BE2C (cell line): ENCODE measurements at places on chromosomes 2 and 18.

DNA sequence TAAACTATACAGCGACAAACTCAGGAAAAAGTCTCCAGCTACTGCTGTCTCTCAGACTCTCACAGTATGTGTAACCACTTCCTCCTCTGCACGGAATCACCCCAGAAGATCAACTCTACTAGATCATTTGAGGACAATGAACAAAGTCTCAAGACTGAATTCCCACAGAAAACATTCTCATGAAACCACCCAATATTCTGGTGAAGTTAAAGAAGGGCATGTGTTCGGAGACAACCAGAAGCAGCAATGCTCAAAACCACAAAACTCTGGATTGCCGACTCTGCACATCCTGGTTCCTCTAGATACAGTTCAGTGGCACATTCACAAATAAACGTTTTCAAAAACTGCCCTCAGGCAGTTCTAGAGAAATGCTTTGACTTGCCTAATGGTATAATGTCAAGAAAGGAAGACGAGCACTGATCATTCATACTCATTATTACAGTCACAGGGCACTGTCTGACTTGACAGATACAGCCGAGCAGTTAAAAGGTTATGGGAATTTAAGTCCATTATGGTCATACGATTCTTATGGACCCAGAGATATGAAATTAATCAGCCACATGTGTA lies 91.9 kb upstream of the STK17B start:
- DNase-seq: peak; percentile 48

DNA sequence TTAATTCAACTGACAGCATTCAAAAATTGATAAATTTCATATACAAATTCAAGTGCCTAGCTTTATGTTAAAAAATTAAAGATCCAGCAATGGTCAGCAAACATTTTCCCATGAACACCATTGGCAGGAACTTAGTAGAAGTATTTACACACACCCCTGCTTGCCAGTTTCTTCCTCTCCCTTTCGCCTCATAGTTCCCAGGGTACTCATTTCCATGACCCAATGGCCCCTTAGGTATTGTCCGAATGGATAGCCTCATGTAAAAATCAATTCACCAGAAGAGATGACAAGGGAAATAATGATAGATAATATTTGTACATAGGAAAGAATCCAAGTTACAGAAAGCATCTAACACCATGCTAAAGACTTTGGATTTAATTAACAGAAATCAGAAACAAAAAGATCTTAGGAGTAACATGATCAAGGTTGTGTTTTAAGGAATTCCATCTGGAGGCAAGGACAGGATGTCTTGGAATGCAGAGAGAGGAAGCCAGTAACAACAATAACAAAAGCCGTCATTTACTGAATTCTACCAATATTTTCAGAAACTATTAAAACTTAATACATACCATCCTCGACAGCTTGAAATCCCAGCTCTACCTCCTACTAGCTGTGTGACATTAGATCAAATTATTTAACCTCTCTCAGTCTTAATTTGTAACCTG lies 423.0 kb downstream of the IRS1 start:
- no peak for DNase-seq

DNA sequence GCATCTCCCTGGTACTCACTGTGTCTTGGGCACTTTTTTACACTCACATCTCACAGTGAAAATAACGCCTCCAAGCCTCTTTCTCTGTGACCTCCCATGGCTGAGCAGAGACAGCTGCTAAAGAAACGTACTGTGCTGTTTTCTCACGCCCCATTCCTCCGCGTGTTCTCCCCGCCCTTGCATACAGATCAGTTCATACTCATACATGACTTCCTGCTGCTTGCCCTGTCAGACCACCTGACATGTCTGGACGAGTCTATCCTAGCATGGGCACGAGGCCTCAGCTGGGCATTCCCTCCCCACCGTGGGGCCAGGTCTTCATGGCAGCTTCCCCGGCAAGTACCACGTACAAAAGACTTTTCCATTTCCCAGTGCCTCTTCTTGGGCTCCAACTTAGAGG lies 21.2 kb upstream of the IL1A start:
- DNase-seq: no peak

GRCh38 chr2:31101701-31102100 lies 36.5 kb downstream of the GALNT14 start:
- DNase-seq: no peak

DNA sequence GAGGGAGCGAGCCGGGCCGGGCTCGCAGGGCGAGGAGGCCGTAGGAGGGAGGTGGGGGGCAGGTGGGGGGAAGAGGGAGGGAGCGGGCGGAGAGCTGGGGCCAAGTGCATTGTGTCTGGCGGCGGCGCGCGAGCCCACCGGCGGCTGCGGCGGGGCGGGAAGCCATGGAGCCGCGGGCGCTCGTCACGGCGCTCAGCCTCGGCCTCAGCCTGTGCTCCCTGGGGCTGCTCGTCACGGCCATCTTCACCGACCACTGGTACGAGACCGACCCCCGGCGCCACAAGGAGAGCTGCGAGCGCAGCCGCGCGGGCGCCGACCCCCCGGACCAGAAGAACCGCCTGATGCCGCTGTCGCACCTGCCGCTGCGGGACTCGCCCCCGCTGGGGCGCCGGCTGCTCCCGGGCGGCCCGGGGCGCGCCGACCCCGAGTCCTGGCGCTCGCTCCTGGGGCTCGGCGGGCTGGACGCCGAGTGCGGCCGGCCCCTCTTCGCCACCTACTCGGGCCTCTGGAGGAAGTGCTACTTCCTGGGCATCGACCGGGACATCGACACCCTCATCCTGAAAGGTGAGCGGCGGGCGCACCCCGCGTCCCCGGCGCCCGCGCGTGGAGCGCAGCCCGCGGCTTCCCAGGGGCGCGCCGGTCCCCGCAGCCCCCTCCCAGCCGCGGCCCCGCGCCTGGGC lies at the start of gene TMEM178A:
TMEM178A (plus strand) TSS at position 107 of the 680 bp plus-strand sequence; CDS start at position 165, 58 bp downstream.
- peak; percentile 30 for DNase-seq

- peak; percentile 64 for DNase-seq
These were observed 146.7 kb downstream of the PARD3B start for GRCh38 chr2:204691911-204692510.

DNA sequence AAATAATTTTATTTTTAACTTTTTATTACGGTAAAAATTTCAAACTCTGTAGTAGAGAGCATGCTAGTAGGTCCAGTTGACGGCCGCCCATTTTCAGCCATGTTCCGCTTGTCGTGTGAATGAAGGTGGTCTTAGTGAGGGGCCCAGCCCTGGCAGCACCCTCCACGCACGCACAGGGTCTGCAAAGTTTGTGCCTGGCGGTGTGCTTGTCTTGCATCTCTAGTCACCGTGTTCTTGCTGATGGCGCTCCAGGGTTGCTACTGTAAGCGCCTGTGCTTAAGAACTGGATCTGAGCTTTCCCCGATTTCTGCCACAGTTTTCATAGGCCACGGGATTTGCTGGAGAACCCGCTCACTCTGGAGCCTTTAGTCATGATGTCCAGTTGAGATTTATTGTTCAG lies 28.9 kb downstream of the LDLRAD4 start:
- no peak for DNase-seq

DNA sequence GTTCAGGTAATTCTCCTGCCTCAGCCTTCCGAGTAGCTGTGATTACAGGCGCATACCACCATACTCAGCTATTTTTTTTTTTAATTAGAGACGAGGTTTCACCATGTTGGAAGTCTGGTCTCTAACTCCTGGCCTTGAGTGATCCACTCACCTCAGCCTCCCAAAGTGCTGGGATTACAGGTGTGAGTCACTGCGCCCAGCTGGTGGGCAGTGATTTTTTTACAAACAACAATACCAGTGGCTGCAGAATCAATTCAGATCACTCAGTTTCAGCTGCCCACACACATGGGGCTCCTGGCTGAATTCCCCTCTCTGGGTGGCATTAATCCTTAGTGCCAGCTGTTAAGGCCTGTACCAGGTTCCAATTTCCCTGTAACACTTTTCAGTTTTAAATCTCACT lies 13.3 kb upstream of the CYRIA start:
- no peak for DNase-seq

DNA sequence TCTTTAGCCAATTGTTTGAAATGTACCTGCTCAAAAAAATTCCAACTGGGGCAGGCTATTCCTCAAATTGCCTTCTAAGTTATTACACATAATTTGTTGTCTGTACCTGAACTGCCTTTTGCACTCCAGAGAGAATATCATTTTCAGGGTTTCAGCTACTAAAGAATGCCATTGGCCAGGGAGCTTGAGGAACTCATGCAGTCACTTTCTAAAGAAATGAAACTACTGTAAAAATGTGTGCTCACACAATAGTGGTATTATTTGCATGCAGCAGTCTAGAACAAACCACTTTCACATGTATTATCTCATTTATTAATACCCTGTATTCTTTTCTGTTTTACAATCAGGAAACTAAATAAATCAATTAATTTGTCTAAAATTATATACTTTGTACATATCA lies 152.2 kb downstream of the PID1 start:
- DNase-seq: no peak

DNA sequence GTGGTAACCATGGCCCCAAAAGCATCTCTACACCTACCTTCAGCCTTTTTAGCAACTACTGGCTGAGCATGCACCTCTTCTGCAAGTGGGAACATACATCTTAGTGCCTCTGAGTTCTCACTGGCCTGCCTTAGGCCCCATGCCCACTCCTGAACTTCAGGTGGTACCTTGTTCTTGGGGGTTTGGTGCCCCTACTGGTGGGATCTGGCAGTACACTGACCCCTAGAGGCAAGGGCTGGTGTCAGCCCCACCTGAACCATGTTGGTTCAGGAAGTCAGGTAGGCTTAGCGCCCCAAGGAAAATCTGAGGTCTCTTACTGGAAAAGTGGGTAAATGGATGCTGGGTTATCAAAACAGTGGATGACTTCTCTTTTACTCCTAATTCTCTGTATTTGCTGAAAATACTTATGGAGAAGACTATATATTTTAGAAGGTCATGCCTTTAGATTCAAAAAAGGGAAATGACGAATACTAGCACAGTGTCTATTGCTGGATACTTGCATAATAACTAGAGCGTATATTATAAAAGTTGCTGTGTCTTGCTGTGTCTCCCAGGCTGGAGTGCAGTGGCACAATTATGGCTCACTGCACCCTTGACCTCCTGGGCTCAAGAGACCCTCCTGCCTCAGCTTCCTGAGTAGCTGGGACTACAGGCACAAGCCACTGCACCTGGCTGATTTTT lies 84.6 kb downstream of the RAB31 start:
- DNase-seq: peak; percentile 28
